ENCODE measurements at places on chromosomes 11 and 22.

DNA sequence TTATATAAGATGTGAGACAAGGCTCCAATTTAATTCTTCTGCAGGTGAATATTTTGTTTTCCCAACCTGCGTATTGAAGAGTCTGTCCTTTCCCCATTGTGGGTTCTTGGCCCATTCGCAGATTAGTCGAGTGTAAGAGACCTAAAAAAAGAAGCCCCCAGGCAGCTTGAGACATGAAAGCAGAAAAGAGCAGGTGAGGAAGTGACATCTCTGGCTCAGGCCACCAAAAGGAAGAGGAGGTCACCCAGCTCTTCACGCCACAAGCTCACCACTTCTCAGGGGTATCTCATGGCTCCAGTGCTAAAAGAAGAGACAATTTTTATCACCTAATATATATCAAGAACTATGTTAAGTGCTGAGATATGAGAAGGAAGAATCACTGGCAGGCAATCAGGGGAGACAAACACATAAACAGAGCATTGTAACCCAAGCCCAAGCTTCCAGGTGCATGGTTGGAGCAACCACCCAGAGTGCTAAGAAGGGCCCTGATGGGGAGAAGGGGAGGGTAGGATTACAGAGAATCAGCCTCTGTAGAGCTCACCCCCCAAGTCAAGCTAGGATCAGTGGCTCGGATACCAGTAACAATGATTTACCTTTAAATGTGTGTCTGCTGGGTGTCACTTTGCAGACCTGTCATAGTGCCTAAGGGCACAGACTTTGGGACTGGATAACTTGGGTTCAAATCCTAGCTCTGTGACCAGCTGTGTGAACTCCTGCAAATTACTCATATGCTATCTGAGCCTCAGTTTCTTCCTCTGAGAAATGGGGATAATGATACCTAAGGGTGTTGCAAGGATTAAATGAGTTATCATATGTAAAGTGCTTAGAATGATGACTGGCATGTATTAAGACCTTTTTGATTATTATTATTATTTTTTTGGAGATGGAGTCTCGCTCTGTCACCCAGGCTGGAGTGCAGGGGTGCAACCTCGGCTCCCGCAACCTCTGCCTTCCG is 39.2 kb downstream of the MCHR1 start:
- DNase-seq, result no peak

- DNase-seq, result no peak
Measured at GRCh38 chr22:42719133-42719532, 1.5 kb downstream of the A4GALT start.

- no peak for DNase-seq
Measured at GRCh38 chr11:15473954-15474837, 359.5 kb downstream of the INSC start.

DNA sequence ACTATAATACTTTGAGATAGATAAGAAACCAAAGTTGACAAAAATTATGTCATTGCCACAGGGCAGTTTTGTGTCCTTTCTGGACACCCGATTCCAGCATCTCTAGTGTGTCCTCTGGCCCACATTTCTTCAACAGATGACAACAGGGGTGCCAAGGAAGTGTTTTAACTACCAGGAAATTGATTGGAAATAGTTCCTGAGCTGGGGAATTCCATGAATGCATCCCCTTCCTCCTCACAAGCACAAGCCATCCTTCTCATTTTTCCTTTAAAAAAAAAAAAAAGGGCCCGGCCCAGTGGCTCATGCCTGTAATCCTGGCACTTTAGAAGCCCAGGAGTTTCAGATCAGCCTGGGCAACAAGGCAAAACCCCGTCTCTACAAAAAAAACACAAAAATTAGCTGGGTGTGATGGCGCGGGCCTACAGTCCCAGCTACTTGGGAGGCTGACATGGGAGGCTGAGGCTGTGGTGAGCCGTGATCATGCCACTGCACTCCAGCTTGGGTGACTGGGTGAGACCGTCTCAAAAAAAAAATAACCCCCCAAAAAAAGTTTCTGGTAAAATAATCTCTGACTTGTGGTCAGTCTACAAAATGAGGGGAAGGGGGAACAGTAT is 797 bp upstream of the B3GAT3 start:
- DNase-seq, result no peak

GRCh38 chr22:33625959-33626358 is 294.3 kb downstream of the LARGE1 start:
- DNase-seq, result no peak

- no peak for DNase-seq
Measured at GRCh38 chr11:2144544-2145248, 5.5 kb upstream of the IGF2 start.

- no peak for DNase-seq
Measured at GRCh38 chr11:47418454-47419259, 7.6 kb downstream of the PSMC3 start.

DNA sequence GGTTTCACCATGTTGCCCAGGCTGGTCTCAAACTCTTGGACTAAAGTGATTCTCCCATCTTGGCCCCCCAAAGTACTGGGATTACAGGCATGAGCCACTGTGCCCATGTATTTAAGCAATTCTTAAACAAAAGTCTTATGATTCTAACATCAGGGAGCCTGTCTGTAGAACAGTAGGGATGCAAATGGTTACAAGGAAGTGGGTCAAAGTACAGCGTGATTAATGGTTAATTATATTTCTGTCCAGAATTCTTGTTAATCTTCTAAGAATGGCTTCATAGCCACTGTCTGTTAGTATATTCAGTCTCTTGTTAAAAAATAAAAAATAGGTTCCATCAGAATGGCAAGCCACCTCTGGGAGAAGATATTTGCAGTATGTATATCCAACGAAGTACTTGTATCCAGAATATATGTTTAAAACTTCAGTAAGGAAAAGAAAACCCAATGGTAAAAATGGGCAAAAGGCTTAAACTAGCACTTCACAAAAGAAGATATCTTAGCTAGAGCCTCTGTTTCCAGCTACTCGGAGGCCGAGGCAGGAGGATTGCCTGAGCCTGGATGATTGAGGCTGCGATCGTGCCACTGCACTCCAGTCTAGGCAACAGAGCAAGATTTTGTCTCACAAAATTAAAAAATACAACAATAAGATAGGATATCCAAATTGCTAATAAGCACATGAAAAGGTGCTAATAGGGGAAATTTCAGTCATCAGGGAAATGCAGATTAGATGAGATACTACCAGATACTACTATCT is 22.9 kb downstream of the ATG13 start:
- no peak for DNase-seq

DNA sequence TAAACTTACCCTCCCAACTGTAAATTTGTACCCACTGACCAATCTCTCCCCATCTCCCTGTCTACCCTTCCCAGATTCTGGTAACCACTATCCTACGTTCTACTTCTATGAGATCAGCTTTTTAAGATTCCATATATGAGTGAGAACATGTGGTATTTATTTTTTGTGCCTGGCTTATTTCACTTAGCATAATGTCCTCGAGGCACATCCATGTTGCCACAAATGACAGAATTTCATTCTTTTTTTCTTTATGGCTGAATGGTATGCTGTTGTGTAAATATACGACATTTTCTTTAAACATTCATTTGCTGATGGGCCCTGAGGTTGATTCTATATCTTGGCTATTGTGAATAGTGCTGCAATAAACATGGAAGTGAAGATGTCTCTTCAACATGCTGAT is 74.7 kb upstream of the RRM1 start:
- no peak for DNase-seq

DNA sequence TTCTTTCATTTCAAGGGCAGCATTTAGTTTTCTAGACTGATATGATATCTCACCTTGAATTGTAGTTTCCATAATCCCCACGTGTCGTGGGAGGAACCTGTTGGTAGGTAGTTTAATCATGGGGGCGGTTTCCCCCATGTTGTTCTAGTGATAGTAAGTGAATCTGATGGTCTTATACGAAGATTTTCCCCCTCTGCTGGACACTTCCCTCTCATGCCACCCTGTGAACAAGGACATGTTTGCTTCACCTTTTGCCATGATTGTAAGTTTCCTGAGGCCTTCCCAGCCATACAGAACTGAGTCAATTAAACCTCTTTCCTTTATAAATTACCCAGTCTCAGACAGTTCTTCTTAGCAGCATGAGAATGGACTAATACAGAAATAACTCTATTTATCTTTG is 851.1 kb upstream of the FAT3 start:
- no peak for DNase-seq

GRCh38 chr11:35980686-35981390 is 37.0 kb downstream of the LDLRAD3 start:
- no peak for DNase-seq

- no peak for DNase-seq
Measured at GRCh38 chr11:9132203-9132878, 40.9 kb upstream of the SCUBE2 start.

DNA sequence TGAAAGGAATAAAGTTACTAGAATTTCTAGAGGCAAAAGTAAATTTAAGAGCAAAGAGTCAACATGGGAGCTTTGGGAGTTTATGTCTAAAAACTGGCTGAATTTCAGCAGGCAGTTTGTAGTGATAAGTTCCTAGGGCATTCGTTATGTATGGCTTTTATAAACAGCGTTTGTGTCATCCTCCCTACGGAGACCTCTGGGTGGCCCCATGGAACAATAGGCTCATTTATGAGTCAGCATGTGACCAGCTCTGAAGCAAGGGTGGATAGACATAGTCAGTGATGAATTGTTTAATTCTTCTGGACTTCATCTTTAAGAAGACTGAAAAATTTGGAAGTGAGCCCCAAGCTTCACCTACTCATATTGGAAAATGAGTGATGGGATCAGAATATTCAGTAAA is 37.1 kb downstream of the SVIP start:
- no peak for DNase-seq

DNA sequence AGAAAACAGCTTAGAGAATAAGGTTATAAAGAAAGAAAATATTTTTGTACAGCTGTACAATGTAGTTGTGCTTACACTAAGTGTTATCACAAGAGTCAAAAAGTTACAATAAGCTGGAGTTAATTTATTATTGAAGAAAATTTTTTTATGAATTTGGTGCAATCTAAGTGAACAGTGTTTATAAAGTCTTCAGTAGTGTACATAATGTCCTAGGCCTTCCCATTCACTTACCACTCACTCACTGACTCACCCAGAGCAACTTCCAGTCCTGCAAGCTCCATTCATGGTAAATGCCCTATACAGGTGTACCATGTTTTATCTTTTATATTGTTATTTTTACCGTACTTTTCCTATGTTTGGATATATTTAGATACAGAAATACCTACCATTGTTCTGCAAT is 34.7 kb downstream of the GDPD4 start:
- no peak for DNase-seq

DNA sequence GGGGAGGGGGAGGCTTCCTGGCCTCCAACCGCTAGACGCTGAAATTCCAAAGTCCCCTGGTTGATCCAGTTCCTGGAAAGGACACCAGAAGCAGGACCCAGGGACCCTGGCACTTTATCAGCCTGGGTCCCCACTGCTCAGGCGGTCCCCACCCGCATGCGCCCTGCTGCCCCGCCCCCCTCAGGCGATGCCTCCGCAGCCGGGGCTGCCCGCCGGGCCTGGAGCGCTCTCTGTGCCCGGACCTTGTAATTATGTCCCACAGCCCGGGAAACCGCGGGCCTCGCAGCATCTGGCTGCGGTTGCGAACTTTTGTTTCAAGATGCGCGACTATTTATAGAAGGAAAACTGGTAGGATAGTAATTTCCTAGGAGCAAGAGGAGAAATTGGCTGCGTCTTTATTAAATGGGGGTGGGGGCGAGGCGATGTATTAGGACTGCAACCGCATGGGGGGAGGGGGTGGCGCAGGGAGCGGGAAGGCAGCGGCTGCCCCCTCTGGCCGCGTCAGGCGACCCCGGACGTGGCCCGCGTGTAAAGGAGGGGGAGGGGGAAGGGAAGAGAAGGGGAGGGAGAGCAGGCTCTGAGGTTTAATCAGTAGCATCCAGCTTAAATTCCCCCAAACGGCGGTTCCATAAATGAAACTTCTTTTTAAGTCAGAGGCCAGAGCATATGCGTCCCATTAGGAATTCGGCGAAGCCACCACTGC is 6.1 kb downstream of the WNT7B start:
- DNase-seq, result no peak

DNA sequence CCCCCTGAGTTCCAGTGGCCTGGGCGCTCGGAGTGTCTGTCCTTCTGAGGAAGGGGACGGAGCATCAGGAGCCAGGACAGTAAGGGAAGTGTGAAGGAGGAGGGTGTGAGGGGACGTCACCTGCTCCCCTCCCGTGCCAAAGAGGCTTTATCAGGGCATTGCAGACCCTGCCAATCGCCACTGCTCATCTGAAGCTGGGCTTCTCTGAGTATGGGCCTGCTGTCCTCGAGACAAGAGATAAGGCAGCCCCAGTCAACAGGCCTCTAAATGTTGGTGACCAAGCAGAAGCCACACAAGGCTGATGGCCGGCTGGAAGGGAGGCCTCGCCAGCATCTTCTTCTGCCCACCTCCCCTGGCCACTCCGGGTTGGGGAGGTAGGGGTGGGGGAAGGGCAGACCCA is 29.8 kb downstream of the LIF start:
- no peak for DNase-seq

DNA sequence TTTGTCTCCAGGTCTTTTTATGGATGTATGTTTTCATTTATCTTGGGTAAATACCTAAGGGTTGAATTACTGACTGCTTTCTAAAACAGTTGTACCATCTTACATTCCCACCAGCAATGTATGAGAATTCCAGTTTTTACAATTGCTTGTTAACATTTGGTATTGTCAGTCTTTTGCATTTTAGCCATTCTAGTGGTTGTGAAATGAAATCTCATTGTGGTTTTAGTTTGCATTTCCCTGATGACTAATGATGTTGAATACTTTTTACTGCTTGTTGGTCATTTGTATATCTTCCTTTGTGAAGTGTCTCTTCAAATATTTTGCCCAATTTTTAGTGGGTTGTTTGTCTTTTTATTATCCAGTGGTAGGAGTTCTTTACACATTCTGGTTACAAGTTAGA is 92.8 kb downstream of the ARFGAP2 start:
- no peak for DNase-seq

DNA sequence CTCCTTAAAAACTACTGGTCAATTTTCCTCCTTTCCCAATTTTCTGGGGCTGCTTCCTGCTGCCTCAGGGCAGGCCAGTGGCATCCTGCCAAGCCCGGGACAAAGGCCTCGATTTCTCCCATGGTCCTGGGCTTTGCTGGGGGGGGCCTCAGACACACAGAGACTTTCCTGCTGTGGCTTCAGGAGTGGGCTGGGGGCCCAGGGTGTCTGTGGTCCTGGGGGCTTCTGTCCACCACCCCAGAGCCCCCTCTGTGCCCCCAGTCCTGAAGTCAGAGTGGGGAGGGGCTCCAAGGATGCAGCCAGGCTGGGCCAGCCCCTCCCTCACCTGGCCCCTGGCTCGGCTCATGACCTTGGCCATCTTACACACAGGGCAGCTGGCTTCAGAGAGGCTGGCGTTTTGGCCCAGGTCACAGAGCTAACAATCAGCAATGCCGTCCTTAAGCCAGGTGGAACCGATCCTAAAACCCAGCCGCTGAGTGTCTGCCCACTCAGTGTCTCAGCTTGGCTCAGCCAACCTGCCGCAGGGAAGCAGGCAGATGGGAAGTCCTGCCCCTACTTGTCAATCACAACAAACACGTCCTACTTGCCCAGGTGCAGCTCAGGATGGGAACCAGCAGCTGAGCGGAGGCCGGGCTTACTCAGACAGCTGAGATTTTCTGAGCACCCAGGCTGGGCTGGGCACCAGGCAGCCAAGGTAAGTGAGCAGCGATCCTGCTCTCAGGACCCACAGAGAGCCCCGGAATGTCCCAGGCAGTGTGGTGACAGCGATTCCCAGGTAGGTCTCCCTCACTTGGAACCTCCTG is 34.6 kb downstream of the OSBPL5 start:
- no peak for DNase-seq

Measured in thoracic aorta (tissue), 2 donors.